Renal cortical epithelial cell (primary cell): ENCODE measurements at places on chromosomes 12 and 14. TPM values are rescaled to one million over a fixed set of nuclear protein-coding genes. Genes with fewer than 3 reads are reported as not detected.

Gene CNTN1
- total RNA-seq = 2.0 and 4.5 TPM in 2 replicates

GRCh38 chr14:90656973-90657372, 159.3 kb downstream of the TTC7B start:
- no peak for DNase-seq

GRCh38 chr12:111904446-111904975, 62.5 kb downstream of the MAPKAPK5 start:
- no peak for DNase-seq

- DNase-seq = no peak
Measured at GRCh38 chr14:30596935-30597334, 25.2 kb upstream of the SCFD1 start.

DNA sequence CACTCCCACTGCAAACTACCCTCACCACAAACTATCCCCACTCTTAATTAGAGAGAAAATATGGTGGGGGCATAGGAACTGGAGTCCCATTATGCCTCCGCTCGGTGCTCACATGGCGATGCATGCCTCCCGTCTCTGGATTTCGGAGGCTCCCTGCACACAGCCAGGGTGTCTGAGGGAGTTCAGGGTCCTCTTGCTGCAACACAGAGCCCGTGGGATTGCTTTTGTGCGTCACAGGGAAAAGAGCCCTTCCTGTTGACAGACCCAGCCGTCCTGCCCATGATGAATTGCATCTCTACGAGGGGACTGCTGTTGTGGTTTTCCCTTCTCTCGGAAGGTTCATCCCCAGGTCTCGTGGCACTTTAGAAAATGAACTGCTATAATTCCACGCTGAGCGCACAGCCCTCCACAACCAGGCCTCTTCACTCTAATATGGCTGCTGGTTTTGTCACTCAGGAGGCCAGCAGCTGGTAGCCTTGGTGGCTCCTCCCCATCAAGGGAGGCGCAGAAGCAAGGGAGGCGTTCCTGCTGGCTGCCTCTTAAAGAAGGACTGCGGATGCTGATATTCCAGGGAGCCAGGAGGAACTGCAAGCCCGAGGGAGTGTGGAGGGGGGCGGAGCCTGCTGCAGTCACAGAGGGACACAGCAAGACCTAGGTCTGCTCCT, 158.0 kb downstream of the KCNA5 start:
- DNase-seq = no peak

DNA sequence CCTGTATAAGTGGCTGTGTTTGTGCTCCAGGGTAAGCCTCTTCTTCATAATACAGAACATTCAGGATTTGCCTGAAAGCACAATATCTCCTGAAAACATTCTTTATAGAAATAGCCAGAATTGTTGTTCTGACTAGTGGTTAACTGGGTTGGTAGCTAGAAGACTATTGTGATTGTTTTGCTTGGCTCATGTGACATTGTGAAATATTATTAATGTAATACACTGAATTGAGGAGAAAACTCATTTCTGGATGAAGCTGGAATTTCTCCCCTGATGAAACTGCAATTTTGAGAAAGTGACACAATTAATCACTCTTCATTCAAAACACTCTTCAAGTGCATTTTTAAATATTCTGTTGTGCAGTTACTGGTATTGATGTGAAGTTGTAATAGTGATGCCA, 172.3 kb upstream of the PTPRQ start:
- no peak for DNase-seq

- peak; percentile 72 for DNase-seq
Measured at GRCh38 chr12:51980051-51980808, 26.5 kb upstream of the TAMALIN start.

- peak; percentile 58 for DNase-seq
Measured at GRCh38 chr14:61589691-61590581, 105.4 kb upstream of the HIF1A start.

Gene KRT74
- total RNA-seq = not detected in 2 replicates

DNA sequence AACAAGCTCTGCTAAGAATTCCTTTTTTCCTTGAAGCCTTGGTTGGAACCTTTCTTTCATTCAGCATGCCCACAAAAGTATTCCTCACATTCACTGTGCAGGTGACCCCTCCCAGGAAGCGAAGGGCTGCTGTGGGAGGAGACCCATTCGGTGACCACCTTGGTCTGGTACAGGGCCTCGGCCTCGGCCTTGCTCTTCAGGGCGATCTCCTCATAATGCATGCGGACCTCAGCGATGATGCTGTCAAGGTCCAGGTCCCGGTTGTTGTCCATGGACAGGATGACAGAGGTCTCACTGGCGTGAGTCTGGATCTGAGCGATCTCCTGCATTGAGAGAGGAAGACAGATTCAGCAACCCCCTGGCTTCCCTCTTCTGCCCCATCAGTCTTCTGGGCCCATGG, 3.1 kb downstream of the KRT74 start:
- DNase-seq = no peak

Gene PGAM5
- total RNA-seq = 53.1 and 104 TPM in 2 replicates

GRCh38 chr12:6407236-6407954, 23.4 kb downstream of the LTBR start:
- no peak for DNase-seq

Gene KRT85
- not detected in 2 replicates for total RNA-seq

- DNase-seq = no peak
Measured at GRCh38 chr12:21379218-21379617, 6.5 kb downstream of the IAPP start.

GRCh38 chr12:242496-242895, 20.1 kb downstream of the SLC6A13 start:
- DNase-seq = no peak

- DNase-seq = peak; percentile 50
Measured at GRCh38 chr14:52950898-52951680, at the start of gene FERMT2. TSS of gene FERMT2 (minus strand) at chr14:52951050. CDS start at chr14:52950568, 482 bp downstream.

- peak; percentile 11 for DNase-seq
Measured at GRCh38 chr12:67968321-67968720, 20.9 kb upstream of the IFNG-AS1 start.

- DNase-seq = peak; percentile 81
Measured at GRCh38 chr12:40225984-40226602, 1.3 kb downstream of the LRRK2 start.

- DNase-seq = no peak
Measured at GRCh38 chr14:65403231-65403630, 9.3 kb upstream of the FUT8 start.

- DNase-seq = no peak
Measured at GRCh38 chr14:95452176-95452892, 64.1 kb downstream of the SYNE3 start.

Gene TSPAN9
- total RNA-seq = 24.7 and 91.3 TPM in 2 replicates

- no peak for DNase-seq
Measured at GRCh38 chr14:102633906-102634595, 41.6 kb downstream of the RCOR1 start.

DNA sequence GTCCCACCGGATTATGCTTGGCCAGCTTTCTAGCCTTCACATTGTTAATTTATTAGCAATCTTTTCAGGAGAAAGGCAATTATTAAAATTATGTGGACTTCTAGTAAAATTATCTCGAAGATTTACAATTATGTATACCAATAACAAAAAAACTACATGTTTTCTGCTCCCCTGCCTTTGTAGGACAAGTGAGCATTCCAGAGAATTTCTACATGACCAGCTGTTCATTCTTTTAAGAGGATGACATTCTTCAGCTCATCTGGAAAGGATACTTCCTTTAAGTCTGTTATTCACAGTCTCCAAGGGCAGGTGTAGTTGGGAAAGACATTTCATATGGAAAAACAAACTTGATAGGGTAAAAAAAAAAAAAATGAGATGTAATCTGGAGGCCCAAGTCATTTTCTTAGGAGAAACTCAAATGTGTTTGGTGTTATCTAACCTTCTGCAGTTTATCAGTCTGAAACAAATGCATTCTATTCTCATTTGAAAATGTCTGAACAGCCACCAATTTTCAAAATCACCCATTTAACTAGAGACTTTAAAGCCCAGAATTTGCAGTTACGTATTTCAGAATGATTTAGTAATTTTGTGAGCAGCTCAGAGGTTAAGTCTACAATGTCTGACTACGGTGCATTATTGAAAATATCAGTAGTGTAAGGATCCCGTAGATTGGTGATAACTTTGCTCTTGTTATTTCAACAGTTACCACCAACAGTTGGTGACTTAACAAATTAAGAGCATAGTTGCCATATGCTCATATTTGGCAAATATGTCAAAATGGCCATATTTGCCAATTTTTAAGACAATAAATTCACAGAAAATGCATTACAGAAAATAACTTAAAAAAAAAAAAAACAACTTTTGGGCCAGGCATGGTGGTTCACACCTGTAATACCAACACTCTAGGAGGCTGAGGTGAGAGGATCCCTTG, 1.8 kb upstream of the PHLDA1 start:
- peak; percentile 60 for DNase-seq

GRCh38 chr12:118136559-118137003, 657 bp downstream of the PEBP1 start:
- DNase-seq = no peak

Gene TSHR
- 0.50 TPM in 1 of 2 replicates, not detected in the other for total RNA-seq

- peak; percentile 16 for DNase-seq
Measured at GRCh38 chr14:75022655-75023054, 19.9 kb downstream of the EIF2B2 start.

- DNase-seq = no peak
Measured at GRCh38 chr12:34398706-34399630, 376.7 kb downstream of the ALG10 start.

DNA sequence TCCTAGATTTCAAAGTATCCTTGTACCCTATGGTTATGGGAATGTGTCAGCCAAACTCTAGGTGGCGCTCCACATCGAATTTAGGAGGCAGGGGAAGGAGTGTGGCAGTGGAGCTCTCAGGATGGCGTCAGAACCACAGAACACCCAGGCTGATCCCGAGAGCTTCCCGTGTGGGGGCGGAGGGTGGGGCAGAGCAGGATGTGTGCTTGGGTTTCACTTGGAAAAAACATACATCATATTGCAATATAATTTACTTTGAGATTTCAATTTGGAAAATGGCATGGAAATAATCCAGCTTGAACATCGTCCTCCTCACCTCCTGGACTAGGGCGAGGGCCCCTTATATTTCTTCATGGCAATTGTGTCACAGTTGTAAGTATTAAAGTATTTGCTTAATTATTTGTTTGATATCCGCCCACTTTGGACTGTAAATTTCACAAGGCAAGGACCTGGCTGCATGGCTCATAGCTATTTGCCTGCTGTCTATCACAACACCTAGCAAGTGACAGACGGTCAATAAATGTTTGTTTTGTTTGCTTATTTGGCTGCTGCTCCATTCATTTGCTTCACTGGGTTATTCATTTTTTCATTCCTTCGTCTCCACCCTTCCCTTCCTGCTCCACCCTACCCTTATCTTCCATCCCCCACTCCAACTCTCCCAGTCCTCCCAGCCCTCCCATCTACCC, 221.5 kb upstream of the HMGA2 start:
- peak; percentile 87 for DNase-seq

DNA sequence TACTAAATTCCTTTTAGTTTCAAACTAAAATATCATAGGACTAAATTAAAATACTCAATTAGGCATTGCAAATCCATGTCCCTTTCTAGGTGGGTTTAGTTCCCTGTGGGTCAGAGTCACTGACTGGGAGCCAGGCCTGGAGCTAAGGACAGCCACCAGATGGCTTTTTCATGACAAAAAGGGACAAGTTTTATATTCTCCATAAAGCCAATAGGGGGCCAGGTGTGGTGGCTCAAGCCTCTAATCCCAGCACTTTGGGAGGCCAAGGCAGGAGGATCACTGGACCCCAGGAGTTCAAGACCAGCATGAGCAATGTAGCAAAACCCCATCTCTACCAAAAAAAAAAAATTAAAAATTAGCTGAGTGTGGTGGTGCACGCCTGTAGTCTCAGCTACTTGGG, 35.4 kb upstream of the EIF5 start:
- DNase-seq = no peak

Gene HOXC11
- total RNA-seq = 0.69 and 1.7 TPM in 2 replicates

DNA sequence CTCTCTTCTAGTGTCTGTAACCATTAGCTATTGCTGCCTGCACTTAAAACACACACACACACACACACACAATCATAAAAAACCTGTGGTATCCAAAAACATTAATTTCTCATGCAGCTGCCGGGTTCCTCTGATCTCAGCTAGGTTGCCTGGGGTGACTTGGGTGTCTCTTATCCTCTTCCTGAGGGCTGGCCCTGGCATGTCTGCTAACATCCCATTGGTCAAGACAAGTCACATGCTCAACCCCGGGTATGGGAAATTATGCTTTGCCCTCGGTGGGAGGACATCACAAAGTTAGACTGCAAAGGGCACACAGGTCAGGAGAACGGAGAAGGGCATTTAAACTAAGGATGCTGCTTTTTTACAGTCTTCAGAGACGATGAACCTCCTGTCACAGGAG, 55.7 kb downstream of the TRPV4 start:
- DNase-seq = no peak

GRCh38 chr12:32535288-32535999, 136.1 kb downstream of the FGD4 start:
- DNase-seq = peak; percentile 59

GRCh38 chr14:80116157-80116556, 95.1 kb downstream of the DIO2 start:
- DNase-seq = no peak

GRCh38 chr14:29178971-29179370, 412.4 kb downstream of the FOXG1 start:
- no peak for DNase-seq

GRCh38 chr14:25009891-25010290, 40.1 kb downstream of the STXBP6 start:
- DNase-seq = peak; percentile 33

Gene GLIPR1L1
- not detected in 2 replicates for total RNA-seq

DNA sequence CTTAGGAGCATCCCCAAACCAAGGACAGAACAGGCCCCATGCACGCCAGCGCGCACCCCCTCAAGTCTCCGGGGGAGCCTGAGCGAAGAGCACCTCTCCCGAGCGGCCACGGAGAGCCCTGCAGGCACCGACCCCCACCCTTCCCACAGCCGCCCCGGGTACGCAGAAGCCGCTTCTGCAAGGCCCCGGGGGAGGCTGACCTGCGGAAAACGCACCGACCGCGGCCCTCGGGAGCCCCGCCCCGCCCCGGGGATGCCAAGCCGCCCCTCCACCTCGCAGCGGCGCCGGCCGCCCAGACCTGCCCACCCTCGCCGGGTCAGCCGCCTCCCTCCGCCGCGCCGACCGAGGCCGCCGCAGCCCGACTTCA, 385 bp downstream of the CAPRIN2 start:
- no peak for DNase-seq

DNA sequence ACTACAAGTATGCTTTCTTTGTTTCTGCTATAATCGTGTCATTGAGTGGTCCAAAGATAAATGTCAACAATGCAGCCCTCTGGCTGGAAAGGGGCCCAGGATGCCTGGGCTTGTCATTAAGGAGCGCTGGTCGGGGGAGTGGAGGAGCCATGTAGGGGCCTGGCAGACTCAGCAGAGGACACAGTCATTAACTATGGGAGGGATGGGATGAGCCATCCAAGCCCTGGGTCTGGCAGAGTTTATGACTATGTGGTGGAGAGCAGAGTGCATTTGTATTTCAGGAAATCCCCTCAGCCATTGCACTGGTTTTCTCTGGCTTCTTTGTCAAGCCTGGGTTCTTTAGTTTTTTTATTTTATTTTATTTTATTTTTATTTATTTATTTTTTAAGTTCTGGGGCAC, 243.1 kb downstream of the C12orf75 start:
- no peak for DNase-seq

DNA sequence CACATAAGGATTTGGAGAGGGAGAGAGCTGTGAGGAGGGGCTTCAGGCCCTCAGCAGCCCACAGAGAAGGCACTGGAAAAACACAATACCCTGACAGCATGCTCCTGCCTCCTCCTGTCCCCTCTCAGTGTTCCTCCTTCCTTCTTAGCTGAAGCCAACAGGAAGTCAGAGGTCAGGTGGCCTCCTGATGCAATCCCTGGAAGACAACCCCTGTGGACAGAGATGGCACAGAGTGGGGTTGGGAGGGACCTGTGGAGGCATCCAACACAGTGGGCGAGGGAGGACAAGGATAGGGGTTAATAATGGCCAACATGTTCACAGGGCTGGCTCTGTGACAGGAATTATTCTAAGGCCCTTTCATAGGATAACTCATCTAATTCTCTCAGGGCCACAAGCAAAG, 15.4 kb upstream of the IFI27L2 start:
- no peak for DNase-seq
